ENCODE measurements at places on chromosomes 6 and 20.

DNA sequence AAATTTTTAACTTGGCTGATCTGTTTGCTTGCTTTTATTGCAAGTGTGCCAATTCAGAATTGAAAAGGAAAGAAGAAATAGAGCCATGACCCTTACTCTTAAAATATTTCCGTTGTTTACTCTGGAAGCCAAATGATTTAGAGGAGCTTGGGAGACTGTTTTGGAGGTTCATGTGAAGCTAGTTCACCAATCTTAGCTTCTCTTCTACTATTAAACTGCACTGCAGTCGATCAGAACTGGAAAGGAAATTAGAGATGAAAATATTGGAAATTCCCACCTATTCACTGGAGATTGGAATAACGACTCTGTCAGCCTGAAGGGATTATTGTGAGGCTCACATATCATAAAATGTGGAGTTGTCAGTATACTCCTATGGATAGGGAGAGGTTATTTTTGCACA, 81.8 kb downstream of the MLIP start:
- no peak for DNase-seq

GRCh38 chr6:20600831-20601230, 66.6 kb downstream of the CDKAL1 start:
- no peak for DNase-seq

DNA sequence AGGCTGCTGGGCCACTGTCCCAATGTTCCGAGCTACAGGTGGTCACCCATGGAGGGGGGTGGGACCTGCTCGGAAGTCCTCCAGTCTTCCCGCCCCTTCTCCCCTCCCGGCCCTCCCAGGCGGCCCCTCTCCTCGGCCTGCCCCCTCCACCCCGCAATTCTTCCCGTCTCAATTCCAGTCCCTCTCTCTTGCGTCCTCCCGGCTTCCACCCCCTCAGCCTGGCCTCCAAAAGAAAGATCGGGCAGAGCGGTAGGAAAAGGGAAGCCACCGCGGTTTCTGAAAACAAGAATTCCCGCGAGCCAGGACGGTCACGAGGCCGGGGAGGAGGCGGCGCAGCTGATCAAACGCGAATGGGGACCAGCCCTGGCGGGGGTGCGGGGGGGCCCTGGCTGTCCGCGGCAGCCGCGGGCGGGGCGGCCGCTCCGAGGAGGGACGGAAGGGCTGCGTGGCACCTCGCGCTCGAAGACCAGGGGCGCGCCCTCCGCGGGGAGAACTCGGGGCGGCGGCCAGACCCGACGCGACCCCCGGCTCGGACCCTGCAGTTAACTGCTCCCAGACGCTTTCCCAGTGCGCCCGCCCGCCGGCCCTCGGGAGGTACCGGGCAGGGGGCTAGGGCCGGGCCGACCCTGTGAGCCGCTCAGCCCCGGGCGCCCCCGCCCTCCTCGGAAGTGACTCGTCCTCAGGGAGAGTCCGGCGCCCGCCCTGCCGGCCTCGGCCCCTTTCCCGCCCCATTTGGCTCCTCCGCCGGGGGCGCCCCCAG, 1.0 kb downstream of the PXDC1 start:
- DNase-seq: peak; percentile 15

DNA sequence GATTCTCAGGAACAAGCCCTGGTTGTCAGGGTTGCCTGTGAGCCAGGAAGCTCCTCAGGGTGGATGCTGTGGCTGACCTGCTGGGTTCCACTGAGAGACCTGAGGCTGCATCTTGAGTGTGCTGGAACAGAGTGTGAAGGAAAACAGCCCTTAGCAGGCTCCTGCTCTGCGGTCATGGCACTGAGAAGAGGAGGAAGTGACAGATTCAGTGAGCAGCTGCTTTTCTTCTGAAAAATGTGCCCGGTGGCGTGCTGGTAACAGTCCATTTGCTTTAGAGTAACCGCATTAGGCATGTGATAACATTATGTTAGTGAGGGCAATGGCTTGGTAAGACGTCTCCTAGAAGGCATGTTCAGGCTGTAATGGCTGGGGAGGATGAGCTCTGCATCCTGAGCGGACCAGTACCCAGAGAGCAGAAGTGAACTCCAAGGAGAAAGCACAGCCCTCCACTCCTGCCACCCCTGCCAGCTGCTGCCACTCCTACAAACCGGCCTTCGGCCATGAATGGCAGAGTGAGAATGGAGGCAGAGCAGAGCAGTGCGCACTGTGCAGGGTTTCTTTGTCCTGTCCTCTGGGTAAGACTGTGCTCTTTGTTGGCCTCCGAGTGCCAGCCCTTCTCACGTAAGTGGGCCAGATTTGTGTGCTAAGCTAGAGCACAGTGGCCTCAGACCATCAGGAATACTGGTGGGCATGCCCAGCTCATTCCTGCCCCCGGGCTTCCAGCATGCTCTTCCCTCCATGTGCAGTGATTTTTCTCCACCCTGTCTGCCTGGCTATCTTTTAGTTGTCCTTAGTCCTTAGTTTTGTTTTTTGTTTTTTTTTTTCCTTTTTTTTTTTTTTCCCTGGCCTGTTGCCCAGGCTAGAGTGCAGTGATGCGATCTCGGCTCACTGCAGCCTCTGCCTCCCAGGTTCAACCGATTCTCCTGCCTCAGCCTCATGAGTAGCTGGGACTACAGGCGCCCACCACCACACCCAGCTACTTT, 98.1 kb upstream of the VSTM2L start:
- DNase-seq: no peak

- DNase-seq: no peak
Measured at GRCh38 chr20:61397146-61397545, 145.1 kb downstream of the CDH4 start.

- no peak for DNase-seq
Measured at GRCh38 chr6:105869835-105870440, 216.2 kb upstream of the PRDM1 start.

- DNase-seq: no peak
Measured at GRCh38 chr6:91718198-91718597, 1131.3 kb upstream of the MAP3K7 start.

GRCh38 chr20:57708694-57709673, 831 bp downstream of the PMEPA1 start:
- DNase-seq: peak; percentile 32

- no peak for DNase-seq
Measured at GRCh38 chr20:43667341-43668132, 623 bp downstream of the MYBL2 start.

DNA sequence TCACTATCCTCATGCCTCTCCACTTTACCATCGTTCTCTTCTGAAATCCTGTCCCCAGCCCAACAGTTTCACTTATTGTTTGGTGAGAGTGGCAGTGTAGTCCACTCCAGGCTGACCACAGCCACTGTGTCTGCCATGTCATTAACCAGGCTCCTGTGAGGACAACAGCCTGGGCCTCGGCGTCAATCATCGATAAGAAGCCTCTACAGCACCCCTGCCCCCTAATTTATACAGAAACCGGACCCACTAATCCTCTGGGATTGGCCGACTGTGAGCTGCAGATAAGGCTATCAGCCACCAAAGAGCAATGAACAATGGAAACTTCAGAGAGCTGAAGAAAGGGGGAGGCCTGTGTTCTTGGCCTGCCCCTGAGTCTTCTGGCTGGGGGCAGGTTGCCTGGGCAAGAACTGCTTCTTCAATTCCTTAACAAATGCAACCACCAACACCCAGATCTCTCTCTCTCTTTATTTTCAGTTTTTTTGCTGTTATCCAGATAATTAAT, 3.4 kb downstream of the EGFL8 start:
- no peak for DNase-seq

- no peak for DNase-seq
Measured at GRCh38 chr6:282177-282866, 10.0 kb upstream of the DUSP22 start.

DNA sequence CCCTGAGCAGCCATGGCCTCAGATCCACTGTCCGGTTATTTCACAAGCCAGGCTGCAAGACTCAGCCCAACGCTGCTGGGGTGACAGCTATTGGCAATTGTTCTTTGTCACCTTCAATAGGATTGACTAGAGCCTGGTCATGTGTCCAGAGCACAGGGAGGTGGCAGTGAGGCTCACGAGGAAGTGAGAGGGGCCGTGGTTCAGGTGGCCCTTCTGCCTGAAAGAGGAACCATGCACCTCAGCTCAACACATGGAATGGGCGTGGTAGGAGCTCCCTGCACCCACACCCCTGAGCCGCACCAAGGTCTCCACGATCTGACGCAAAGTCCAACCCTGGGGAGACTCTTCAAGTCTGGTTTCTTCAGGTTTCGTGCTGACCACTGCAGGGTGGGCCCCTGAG, 184.8 kb upstream of the CDH4 start:
- DNase-seq: no peak

- DNase-seq: no peak
Measured at GRCh38 chr6:127869183-127869582, 31.7 kb downstream of the THEMIS start.

GRCh38 chr6:1605004-1605892, 4.5 kb upstream of the FOXC1 start:
- DNase-seq: no peak

DNA sequence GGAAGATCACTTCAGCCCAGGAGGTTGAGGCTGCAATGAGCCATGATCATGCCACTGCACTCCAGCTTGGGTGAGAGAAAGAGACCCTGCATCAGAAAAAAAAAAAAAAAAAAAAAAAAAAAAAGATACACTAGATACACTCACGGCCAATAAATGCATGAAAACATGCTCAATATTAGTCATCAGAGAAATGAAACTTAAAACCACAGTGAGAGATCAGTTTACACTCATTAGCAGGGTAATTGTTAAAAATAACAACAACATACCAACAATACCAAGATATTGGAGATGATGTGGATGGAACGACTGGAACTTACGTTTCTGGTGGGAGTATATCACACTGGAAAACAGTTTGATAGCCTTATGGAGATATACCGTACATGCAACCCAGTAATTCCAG, 29.9 kb downstream of the HS3ST5 start:
- no peak for DNase-seq

- DNase-seq: no peak
Measured at GRCh38 chr6:44561832-44562665, 174.5 kb downstream of the CDC5L start.

DNA sequence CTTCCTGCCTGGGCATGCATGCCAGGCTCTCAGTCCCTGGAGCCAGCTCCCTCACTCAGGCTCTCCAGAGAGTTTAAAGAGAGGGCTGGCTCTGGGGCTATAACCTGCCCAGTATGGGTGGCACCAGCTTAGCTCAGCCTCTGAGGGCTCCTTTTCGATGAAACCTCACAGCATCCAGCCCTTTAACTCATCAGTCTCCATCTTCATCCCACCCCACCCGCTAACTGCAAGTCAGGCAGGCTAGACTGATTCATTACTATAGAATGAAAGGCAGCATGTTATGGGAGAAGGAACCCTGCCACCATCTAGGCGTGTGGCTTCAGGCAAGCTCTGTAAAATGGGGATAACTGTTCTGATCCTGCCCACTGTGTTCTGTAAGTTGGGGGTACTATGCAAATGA, 53.5 kb downstream of the RAB44 start:
- no peak for DNase-seq

GRCh38 chr6:164206807-164207423, 792.4 kb downstream of the QKI start:
- no peak for DNase-seq

GRCh38 chr6:105748737-105749161, 337.4 kb upstream of the PRDM1 start:
- DNase-seq: no peak

DNA sequence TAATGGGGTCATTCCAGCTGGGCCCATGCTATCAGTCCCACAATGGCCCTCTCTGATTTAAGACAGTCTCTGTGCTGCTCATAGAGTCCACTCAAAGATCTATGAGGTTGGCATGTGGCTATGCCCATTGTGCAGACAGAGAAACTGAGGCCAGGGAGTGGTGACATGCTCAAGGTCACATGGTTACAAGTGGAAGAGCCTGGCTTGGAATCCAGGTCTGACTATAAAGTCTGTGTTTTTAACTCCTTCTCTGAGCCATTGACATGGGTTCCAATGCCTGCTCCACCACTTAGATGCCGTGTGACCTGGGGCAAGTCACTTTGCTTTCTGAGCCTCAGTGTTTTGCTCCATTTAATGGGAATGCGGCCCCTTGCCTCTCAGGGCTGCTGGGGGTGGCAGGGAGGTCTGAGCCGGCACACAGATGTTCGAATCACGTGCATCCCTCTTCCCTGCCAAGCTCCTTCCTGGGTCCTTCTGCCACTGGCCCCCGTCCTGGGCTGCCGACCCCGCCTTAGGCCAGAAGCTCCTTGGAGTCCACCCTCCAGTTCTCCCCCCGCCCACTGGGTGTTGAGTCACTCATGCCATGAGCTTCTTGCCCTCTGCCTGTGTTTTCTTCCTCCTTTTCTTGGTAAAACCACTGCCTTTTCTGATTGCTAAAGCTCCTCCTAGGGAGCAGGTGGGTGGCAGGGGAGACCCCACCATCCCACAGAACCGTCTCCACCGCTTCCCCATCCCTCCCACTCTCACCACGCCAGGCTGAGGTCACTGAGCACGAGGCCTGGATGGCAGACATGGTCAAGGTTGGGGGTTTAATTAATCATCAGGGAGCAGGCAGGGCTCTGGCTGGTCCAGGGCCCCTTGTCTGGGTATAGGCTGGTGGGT, 35.7 kb downstream of the CEBPB start:
- DNase-seq: no peak

GRCh38 chr20:50943069-50943468, 11.8 kb upstream of the ADNP start:
- no peak for DNase-seq

- DNase-seq: no peak
Measured at GRCh38 chr6:130766239-130767144, 60.7 kb upstream of the SMLR1 start.

DNA sequence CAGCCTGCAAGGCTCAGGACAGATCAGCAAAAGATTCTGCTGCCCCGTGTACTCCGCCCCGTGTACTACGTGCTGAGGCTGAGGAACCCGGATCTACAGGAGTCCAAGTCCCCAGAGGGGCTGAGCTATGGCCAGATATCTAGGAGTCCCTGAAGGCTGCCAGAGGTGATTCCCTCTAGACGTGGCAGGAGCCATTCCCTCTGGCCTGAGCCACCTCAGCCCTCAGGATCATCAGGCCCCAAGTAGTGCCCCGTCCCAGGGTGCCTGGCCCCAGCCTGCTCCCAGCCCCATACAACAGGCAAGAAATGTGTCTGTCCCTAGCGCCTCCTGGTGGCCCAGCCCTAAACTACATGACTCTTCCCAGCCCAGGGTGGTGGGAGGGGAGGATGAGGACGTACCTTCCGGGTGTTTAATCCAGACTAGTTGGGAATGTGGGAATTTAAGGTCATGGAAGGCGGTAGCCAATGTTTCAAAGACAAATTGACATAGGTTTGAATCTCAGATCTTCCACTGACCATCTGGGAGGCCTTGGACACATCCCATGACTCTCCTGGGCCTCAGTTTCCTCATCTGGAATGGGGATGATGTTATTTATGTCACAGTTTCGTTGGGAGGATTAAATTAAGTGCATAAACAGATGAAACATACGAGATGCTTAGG, 49.4 kb upstream of the PTPN1 start:
- peak; percentile 76 for DNase-seq

DNA sequence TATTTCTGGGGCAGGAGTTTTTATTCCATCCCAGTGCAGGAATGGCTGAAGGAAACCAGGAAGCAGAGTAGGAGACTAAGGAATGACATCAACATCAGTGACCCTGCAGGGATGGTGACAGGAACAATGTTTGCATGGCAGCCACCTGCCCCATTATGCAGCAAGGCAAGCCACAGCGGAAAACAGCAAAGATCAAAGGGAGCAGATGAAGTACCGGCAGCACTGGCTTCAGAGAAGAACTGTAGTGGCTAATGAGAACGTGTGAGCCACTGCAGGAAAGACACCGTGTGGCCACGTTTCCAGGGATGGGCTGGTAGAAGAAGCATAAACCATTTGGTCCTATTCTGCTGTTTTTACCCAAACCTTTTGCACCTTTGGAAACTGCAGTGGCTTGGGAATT, 52.9 kb upstream of the TAB2 start:
- no peak for DNase-seq

Measured in stimulated activated CD4-positive, alpha-beta T cell treated with anti-CD3 and anti-CD28 coated beads, Interleukin-1b, Interleukin-23, amount 100 ng/mL, for 4 hours (primary cell).